Natural killer cell treated with Interleukin-12 subunit alpha and Interleukin-12 subunit beta and Interleukin-15 and Interleukin-18, amount 100 ng/mL, for 72 hours (primary cell): ENCODE measurements at places on chromosomes 3 and 15. TPM values are rescaled to one million over a fixed set of nuclear protein-coding genes. Genes with fewer than 3 reads are reported as not detected.

GRCh38 chr15:55968923-55969322, 24.5 kb downstream of the NEDD4 start:
- no peak for DNase-seq

DNA sequence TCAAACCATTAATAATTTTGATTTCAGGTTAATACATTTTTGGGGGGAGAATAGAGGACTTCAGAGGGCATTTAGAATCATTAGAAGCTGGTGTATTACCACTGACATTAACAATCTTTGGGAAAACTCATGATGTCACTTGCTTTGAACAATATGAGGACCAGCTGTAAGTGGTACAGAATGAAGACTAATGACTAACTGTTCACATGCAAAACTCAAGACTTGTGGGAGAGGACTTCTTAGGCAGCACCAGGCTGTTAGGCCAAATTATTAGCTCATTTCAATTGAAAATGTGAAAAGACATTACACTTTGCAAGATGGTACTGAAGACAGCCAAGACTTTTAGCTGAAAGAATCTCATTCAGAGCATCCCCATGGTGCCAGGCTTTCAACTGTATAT, 426.2 kb upstream of the ADAMTS9 start:
- DNase-seq, result no peak

Gene TMEM158
- total RNA-seq, result 2.5 TPM

DNA sequence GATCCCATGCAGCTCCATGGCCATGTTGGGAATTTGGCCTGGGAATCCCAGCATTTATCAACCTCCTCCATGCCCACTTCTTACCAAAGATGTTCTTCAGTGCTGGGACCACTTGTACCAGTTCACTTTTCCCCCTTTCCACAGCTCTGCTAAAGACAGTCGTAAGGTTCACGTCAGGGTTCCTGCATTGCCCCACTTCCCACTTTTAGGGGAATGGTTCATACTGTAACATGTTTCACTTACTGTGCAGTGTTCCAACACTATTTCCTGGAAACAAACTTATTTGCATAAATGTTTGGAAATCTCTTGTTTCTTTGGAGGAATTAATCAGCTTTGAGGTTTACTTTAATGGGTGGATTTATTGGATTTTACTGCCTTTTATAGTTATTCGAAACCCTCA, 17.0 kb downstream of the APH1B start:
- DNase-seq, result no peak

Gene NUP210
- 106 TPM for total RNA-seq

- peak; percentile 62 for DNase-seq
Observed at GRCh38 chr3:19947549-19948225, 790 bp downstream of the RAB5A start.

DNA sequence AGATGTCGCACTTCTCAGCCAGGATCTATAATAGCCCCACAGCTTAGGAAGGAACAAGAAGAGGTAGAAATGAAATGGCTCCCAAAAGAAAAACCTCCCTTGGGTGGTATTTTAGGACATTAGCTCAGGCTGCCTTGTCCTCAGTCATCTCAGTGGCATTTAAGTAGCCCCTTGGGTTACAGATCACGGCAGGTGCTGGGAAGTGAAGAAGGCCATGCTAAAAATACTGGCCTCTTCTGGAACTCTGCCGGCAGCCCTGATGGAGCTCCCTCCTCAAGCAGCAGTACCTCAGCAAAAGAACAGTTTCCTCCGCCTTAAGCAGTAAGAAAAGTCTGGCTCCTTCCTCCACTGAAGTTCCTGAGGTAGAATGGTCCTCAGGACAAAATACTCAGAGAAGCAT, 7.3 kb upstream of the TPM1 start:
- DNase-seq, result no peak

GRCh38 chr3:58032186-58032585, 24.0 kb downstream of the FLNB start:
- no peak for DNase-seq

GRCh38 chr15:42723068-42723467, 13.9 kb downstream of the CDAN1 start:
- no peak for DNase-seq

GRCh38 chr15:98076021-98076816, 115.7 kb downstream of the ARRDC4 start:
- no peak for DNase-seq

Gene IRAK2
- 35.1 TPM for total RNA-seq

DNA sequence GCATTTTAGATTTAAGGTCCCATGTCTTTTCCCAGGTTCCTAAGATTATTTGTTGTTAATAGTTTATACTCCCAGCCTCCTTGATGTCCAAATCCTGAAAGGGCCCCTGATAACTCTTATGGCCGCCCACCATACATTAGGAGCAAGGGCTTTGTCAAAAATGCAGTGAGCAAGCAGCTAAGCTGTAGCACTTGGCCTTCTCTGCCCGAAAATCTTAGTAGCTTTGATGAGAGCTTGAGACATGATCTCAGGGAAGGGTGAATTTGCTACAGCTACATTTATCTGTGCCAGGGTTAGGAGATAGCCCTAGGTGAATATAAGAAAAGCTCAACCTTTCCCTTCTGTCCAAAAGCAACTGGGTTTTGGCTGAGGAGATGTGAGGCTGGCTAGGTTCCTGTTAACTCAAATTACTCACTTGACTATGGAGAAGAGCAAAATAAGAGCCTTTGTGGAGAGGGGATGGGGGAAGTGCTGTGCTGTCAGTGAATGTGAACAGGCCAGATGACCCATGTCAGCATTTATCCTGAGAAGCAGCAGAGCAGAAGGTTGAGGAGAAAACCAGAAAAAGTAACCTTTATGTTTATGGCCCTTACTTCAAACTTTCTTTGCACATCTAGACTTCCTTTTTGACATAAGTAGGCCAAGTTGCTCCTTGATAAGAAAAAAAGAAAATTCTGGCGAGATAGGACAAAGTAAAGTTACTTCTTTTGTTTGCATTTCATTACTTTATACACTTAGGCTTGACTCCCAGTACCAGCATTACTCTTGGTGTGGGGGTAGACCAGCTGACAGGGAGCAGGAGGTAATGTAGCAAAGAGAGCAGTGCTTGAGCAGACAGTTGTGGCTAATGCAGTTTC, 21.1 kb downstream of the MAPK6 start:
- DNase-seq, result no peak

DNA sequence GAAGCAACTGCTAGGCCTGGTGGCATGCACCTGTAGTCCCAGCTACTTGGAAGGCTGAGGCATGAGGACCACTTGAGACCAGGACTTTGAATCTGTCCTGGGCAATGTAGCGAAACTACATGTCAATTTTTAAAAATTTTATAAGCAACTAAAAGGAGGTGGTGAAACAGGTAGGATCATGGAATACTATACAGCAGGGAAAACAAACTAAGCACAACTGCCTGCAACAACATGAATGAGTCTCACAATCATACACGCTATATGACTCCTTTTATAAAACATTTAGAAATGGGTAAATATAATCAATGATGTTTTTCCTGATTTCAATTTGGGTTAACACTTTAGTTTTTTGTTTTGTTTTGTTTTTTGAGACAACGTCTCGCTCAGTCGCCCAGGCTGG, 29.5 kb upstream of the CNBP start:
- no peak for DNase-seq

DNA sequence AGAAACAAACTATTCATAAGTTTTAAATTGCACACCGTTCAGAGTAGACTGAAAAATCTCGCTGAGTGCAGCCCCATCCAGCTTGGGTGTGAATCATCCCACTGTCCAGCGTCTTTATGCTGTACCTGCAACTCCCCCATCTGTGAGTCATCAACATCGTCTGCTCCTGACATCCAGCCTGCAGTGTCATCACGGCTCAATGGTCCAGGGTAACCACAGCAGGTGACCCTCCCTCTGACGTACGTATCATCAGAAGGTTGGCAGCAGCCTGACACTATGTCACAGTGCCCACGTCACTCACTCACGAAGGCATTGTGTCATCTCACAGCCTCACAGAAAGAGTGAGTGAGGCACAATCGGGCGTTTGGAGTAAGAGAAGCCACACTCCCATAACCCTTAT, 65.2 kb downstream of the TPRA1 start:
- DNase-seq, result no peak

DNA sequence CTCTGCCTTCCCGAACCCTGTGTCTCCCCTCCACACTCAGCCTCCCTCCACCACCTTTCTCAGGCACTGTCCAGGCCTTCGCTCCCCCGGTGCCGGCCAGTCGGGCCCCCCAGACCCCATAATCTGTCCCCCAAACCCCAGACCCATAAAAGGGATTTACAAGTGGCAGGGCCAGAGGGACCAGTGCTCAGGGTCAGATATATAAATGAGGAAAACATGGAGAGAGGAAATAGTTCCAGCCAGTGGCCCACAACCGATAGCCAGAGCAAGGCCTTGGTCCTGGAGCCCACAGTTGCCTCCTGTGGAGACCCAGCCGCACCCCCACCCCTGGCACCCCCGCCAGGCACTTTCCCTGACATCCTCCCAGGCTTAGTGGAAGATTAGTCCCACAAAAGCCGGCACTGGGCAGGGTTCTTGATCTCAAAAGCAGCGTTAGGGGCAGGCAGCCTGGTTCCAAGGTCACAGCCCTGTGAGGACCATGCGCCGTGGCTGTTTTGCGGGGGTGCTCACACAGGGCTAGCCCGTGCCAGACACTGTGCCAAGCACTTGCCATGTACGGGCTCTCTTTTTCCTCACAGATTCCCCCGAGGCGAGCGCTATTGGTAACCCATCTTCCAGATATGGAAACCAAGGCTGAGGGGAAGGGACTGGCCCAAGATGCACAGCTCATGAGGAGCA, 1.1 kb upstream of the PLXND1 start:
- no peak for DNase-seq
